ENCODE measurements at places on chromosomes 6 and 20.

DNA sequence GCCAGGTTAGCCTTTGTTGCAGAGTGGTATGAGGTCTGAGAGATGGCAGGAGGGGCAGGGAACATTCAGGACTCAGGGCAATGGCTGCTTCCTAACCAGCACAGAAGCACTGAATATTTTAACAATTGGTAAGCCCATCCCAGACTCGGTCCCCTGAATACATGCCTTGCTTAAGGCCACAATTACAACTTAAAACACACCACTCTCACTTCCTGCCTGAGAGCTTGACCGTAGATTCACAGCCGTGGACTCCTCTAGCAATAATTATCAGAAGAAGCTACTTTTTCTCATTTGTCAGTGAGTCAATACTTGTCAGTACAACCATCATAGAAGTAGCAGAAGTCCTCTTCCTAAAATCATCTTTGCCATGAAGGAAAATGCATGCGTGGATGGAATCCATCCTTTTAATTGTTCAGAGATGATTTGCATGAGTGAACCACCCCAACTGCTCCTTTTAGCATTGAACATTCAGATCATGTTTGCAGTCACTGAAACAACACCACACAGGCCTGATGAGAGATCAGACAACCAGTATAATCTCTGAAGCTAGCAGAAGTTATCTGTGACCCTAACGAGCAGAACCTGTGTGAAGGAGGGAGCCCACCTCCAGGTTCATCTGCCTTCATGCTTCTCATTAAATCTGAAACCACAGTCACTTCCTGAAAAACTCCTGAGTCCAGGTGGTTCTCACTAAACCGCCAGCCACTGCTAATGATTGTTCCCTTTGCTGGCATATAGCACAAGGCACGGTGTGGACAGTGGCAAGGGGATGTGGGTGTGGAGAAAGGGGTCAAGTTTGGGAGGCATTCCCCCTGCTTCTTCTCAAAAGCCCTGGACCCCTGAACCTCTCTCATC, 333.9 kb upstream of the CNR1 start:
- DNase-seq = no peak

DNA sequence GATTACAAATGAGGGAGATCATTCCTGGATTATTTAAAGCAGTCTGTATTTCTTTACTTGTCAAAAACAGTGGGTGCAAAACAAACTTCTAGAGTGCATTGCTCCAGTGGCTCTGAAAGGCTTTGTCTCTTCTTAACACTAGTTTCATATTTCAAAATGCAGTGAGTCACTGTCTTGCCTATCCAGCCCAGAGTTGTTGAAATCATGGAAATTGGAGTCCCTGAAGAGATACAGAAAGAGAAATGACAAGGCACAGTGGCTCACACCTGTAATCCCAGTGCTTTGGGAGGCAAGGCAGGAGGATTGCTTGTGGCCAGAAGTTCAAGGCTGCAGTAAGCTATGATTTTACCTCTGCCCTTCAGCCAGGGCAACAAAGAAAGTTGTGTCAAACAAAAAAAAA, 11.3 kb downstream of the SLC2A12 start:
- DNase-seq = no peak

- no peak for DNase-seq
Observed at GRCh38 chr20:49644980-49645565, 68.6 kb downstream of the B4GALT5 start.

DNA sequence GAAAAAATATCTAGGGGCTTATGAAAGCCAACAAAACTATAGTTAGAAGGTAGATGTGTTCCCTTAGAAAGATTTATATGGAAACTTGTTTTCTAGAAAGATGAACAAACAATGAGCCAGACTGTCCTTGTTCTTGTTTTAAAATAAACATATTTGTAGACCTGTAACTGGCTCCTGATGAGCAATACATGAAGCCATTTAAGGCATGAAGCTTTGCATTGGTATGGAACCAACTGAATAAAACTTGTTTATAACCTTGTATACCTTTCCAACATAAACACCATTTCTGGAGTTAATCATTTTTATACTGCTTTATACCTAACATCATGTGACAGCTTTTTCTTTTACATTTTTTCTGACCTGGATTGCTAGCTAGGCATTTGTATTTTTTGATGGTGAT, 247.8 kb downstream of the PRL start:
- DNase-seq = no peak

DNA sequence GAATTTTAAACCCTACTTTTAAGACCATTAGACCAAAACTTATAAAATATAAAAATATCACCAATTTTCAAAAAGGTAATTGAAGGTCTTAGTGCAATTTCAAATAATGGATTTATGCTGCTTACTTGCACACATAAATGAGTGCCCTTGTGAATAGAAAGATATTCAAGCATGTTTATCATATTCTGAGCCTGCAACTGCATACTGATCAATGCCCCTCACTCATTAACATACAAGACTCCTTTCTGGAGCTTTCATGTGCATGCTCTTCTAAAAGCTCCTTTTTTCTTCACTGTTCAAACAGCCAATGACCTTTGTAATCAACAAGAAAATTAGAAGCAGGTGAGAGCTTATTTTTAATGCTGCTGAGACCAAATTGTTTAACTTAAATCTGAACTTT, 1139.3 kb downstream of the HACE1 start:
- no peak for DNase-seq

All from T-helper 2 cell treated with Interferon-gamma antibody and Interleukin-4, amounts not matched to agents 5 μg/mL and 100 μg/mL, for 36 hours (primary cell).